ENCODE measurements at places on chromosomes 6 and 20. TPM values are rescaled to one million over a fixed set of nuclear protein-coding genes. Genes with fewer than 3 reads are reported as not detected.

DNA sequence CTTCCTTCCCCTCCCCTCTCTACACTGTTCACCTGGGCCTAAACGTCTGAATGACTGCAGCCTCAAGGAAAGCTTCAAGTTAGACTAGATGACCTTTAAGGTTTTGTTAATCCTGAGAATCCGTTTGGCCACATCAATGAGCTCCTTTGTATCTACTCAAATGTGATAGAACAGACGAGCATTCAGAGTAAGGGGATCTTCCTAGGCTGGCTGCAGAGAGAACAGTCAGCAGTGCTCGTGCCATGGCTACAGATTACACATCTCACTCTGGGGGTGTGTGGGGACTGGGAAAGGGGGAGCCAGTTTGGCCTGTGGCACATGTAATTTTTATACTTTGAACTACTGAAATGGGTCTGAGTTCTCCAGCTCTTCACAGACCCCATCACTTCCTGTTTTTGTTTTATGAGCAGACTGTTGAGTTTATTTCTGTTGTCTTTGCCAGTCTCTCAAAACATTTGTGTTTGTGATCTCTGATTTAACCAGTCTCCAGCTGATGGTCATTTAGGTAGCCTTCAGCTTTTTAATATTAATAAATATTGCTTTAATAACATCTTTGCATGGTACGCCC is 50.9 kb downstream of the KCNS1 start:
- no peak overlapping the region for H3K4me3 ChIP-seq
- H3K27me3 ChIP-seq, result no peaks in the 10 kb centered on the region
- no peak for DNase-seq
- no peak overlapping the region for H3K27ac ChIP-seq

DNA sequence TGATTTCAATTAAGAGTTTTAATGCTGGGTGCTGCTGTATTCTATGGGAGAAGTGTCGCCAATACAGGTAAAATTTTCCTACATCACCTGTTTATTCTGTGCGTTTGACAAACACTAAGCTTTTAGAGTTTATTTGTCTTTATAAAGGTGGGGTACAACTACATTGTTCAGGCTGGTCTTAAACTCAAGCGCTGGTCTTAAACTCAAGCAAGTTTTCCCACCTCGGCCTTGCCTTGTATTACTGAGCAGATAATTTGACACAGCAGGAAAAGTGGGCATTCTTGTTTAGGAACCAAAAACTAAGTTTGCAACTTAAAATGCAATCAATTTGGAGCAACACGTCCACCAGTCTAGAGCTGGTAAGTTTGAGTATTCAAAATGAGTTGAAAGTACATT is 112.9 kb upstream of the BTN3A2 start:
- no peak for DNase-seq
- no peaks in the 10 kb centered on the region for H3K4me1 ChIP-seq
- peak overlapping the region; percentile 42 for H3K4me3 ChIP-seq
- peak overlapping the region; percentile 23 for H3K27ac ChIP-seq
- no peaks in the 10 kb centered on the region for H3K27me3 ChIP-seq

Gene SEL1L2
- not detected for total RNA-seq

- H3K4me1 ChIP-seq, result peaks cover 5% of the 10 kb centered on the region
- DNase-seq, result no peak
- H3K36me3 ChIP-seq, result no peaks in the 10 kb centered on the region
- H3K4me3 ChIP-seq, result no peak overlapping the region
Observed at GRCh38 chr20:63549019-63549418, 1.5 kb upstream of the SRMS start.

Gene RXRB
- 14.7 TPM for total RNA-seq

DNA sequence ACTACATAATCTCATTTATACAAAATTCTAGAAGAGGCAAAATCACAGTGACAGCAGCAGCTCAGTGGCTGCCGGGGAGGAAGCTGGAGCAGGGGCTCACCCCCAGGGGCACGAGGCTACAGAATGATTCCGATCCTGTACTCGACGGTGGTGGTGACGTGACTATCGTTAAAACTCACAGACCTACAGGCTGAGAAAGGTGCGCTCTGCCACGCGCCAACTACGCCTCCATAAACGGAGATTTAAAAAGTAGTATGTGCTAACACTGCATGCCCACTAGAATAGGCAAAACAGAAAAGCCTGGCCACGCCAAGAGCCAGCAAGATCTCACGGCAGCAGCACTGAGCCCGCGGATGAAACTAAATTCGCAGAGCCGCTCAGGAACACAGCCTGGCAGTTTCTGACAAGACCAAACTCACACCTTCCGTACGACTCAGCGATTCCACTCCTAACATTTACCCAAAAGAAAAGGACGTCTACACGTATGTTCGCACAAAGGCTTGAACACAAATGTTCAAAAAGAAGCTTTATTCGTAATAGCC is 25.2 kb downstream of the TAF4 start:
- no peaks in the 10 kb centered on the region for H3K36me3 ChIP-seq
- DNase-seq, result no peak
- no peak overlapping the region for H3K27ac ChIP-seq
- H3K4me1 ChIP-seq, result no peaks in the 10 kb centered on the region
- H3K27me3 ChIP-seq, result no peaks in the 10 kb centered on the region
- H3K4me3 ChIP-seq, result no peak overlapping the region

GRCh38 chr20:17790296-17790695 is 90.5 kb downstream of the BANF2 start:
- no peaks in the 10 kb centered on the region for H3K36me3 ChIP-seq
- no peaks in the 10 kb centered on the region for H3K4me1 ChIP-seq
- no peak for DNase-seq
- no peak overlapping the region for H3K27ac ChIP-seq
- no peaks in the 10 kb centered on the region for H3K27me3 ChIP-seq
- no peak overlapping the region for H3K4me3 ChIP-seq

GRCh38 chr6:148990403-148990802 is 243.6 kb downstream of the UST start:
- no peak overlapping the region for H3K4me3 ChIP-seq
- DNase-seq, result no peak
- H3K27me3 ChIP-seq, result no peaks in the 10 kb centered on the region
- no peaks in the 10 kb centered on the region for H3K36me3 ChIP-seq

Gene HRH3
- not detected for total RNA-seq

- no peak overlapping the region for H3K27ac ChIP-seq
- no peak overlapping the region for H3K4me3 ChIP-seq
- DNase-seq, result no peak
- no peaks in the 10 kb centered on the region for H3K27me3 ChIP-seq
- peaks cover 4% of the 10 kb centered on the region for H3K4me1 ChIP-seq
- H3K36me3 ChIP-seq, result no peaks in the 10 kb centered on the region
Observed at GRCh38 chr6:89301586-89302194, 13.4 kb downstream of the GABRR2 start.

Gene OXT
- total RNA-seq, result not detected

DNA sequence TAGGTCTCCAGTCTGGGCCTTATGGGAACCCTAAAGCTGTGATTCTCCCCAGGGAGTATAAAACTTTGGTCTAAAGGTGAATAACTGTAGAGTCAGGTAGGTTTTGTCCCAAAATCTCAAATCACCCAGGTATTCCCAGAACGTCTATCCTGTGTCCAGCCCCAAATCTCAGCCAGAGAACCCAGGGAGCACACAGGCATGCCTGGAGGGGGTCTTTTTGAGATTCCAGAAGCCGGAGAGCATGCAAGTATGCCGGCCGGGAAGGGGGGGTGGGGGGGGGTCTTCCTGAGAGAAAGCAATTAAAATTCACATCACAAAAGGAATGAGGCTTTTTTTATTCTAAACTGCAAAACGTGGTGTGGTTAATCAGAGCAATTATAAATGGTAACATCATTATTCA is 210.0 kb downstream of the PTPRT start:
- H3K4me1 ChIP-seq, result no peaks in the 10 kb centered on the region
- H3K36me3 ChIP-seq, result no peaks in the 10 kb centered on the region

- DNase-seq, result no peak
- no peaks in the 10 kb centered on the region for H3K27me3 ChIP-seq
- H3K4me1 ChIP-seq, result no peaks in the 10 kb centered on the region
- H3K27ac ChIP-seq, result no peak overlapping the region
- no peaks in the 10 kb centered on the region for H3K36me3 ChIP-seq
Observed at GRCh38 chr6:5766260-5766659, 240.5 kb downstream of the NRN1 start.

DNA sequence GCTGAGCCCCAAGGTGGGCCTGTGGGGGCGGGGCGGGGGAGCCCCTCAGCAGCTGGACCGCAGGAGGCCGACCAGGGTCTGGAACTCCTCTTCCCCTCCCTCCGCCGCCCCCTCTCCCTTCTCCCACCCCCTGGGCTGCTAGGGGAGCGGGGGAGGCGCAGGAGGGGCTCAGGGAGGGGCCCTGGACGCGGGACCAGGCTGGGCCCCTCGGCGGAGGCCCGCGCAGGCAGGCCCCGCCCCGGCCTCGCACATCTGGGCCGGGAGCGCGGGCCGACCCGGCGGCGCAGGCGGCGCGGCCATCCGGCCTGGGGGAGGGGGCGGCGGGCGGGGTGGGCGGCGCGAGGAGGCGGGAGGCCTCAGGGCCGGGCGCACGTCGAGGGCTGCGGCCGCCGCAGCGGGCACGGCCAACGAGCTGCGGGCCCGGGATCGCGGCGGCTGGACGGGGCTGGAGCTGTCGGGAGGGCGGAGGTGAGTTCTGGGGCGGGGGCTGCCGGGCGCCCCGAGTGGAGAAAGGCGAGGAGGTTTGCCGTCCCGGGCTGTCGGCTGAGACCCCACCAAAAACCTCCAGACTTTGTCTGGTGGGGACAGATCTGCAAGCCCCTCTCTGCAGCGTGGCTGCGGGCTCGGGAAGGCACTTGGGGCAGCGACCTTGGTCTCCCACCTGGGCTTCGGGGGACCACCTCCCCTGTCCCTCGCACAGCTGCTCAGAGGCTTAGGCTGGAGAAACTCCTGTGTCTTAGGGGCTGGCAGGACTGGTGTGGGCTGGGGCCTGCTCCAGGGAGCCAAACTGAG is at the start of gene HSPA12B:
TSS of gene HSPA12B (plus strand) at position 359 of the 792 bp plus-strand sequence. CDS start 5,990 bp downstream, outside the sequence.
- no peak within 1 kb of the TSS for H3K4me3 ChIP-seq
- H3K27me3 ChIP-seq, result peaks cover 29% of the 10 kb centered on the region
- H3K27ac ChIP-seq, result no peak within 1 kb of the TSS
- H3K4me1 ChIP-seq, result peaks cover 3% of the 10 kb centered on the region
- DNase-seq, result no peak

Gene OPRM1
- total RNA-seq, result not detected

Gene COL12A1
- 233 TPM for total RNA-seq
